Renal cortex interstitium (tissue), 15 donors: ENCODE measurements at places on chromosomes 4 and X. TPM values are rescaled to one million over a fixed set of nuclear protein-coding genes. Genes with fewer than 3 reads are reported as not detected.

DNA sequence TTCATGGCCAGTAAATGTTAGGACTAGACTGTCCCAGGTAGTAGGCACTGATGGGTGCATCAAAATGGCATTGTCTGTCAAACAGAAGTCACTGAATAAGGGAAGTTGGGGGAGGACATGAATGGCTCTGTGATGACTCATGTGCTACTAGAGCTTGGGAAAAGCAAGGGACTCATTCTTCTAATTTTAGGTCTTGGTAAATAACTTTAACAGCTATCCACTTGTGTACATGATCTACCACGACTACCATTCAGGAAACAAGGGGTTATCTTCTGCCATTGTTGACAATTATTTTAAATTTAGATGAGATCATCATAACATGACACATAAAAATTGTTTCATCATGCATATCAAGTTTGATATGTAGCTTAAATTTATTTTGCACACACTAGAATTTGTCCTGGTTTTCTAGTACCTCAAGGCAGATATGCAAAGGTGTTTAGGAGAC, 6.3 kb downstream of the AREG start:
- no peak for DNase-seq

- DNase-seq = no peak
Observed at GRCh38 chr4:152862608-152863007, 73.5 kb upstream of the FHDC1 start.

GRCh38 chr4:180808862-180809261, 1434.3 kb upstream of the TENM3 start:
- no peak for DNase-seq

GRCh38 chrX:115364670-115365069, 75.2 kb downstream of the LUZP4 start:
- no peak for DNase-seq

GRCh38 chr4:74166818-74167217, 8.9 kb downstream of the MTHFD2L start:
- DNase-seq = no peak

DNA sequence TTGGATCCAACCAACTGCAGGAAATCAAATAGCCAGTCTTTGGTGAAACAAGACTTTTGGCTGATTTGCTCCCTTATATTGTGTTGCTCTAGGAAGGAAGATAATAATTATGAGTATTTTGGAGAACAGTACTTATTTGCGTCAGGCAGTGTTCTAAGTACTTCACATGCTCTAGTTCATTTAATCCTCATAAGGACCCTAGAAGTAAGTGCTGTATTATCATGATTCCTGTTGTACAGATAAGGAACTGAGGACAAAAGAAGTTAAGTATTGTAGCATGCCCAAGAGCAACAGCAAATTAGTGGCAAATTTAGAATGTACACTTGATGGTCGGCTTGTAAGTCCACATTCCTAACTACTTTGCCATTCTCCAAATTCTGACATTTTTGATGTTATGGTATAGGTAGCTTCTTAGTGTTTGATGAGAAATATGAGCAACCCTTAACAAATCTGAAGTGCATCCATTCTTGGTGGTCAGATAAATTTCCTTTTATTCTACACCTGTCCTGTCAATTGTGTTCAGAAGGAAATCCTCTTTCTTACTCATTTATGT, 72.0 kb downstream of the SPRY1 start:
- DNase-seq = no peak

GRCh38 chrX:46180258-46180687, 364.9 kb downstream of the ZNF674 start:
- peak; percentile 14 for DNase-seq

DNA sequence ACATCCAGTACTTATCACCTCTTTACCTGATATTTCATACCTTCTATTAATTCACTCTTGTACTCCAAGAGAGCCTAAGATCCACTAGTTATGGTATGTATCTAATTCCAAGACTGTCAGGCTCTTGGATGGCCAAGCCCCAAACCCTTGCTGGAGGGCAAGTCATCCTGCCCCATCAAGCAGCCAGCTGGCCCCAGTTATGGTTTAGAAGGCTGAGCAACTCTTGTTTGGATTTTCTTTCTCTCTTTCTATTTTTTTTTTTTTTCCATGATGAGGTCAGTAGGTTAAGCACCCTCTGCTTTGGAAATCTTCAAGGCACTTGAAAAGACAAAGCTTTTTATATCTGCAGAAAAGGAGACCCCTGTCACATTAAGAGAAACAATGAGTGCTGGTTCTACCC, 10.9 kb upstream of the FGF16 start:
- no peak for DNase-seq

DNA sequence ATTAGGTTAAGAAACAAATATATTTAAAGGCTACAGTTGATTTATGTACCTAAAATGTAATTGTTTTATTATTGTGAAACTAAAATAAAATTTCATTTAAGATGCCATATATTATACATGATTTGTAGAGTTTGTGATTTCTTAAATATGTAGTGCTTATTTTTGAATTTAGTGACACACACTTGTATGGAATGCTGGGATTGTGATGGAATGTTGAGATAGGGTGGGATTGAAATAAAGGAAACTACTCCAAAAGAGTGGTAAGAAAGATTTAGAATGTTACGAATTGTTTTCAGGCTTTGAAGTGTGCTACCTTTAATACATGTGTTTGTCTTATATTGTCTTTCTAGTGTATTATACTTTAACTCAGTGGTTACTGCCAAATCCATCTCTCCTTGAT, 330.3 kb upstream of the PITX2 start:
- no peak for DNase-seq

DNA sequence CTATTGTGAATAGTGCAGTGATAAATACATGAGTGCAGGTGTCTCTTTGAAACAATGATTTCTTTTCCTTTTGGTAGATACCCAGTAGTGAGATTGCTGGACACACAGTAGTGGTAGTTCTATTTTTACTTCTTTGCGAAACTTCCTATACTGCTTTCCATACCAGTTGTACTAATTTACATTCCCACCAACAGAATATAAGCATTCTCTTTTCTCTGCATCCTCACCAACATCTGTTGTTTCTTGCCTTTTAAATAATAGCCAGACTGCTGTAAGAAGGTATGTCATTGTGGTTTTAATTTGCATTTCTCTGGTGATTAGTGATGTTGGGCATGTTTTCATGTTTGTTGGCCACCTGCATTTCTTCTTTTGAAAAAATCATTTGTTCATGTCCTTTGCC, 105.9 kb downstream of the COL4A6 start:
- DNase-seq = no peak

GRCh38 chrX:13837290-13837745, 20.4 kb upstream of the GPM6B start:
- no peak for DNase-seq

DNA sequence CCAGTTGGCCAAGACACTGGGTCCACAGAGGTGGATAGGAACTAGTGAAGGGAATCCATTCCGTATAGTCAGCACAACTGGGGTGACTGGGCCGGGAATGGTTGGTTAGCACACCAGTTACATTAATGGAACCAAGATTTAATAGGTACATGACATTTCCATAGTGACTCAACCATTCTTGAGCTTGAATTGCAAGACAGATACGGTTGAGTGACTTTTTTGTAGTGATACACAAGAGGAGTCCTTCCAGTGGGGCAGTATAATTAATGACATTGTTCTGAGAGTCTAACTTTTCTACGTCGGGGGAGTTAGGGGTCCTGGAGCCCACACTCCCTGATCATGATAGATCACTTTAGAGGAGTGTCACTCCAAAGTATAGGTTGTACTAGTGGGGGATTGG, 211.6 kb upstream of the CXCL13 start:
- no peak for DNase-seq

DNA sequence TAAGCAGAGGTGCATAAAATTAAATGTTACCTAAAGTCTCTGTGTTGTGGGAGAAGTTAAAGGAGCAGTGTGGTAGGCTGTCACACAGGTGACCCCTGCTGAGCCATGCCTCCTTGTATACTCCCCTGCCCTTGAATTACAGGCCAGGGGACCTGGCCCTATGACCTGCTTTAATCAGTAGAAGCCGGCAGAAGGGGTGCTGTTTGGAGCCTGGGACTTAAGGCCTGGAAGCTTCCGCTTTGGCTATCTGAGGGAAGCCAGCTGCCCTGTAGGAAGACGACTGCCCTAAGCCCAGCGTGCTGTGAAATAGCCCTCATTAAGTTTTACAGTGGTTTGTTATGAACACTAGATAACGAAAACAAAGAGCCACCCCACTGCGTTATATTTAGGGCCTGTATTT, 34.1 kb downstream of the SPINK2 start:
- DNase-seq = peak; percentile 48

- DNase-seq = no peak
Observed at GRCh38 chr4:9904976-9905587, 116.2 kb downstream of the SLC2A9 start.

ADGRL3 gene
- 27.8 TPM for polyA plus RNA-seq

DNA sequence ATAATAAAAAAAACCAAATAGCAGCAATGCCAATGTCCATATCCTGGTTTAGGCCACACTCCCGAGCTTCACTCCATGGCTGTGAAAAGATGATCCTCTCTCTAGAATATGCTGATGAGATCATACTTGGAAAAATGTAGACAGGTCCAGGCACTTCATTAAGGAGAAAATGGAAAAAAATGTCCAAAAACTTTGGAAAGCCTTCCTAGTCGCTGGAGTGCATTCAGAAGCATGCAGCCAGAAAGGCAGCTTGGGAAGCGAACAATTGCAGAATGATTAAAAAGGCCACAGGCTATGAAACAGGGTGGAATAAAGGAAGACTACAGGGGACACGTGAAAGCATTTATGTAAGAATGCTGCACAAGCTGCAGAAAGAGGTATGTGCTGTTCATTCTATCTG, 165.6 kb upstream of the HCCS start:
- DNase-seq = no peak

GRCh38 chrX:119648421-119648775, 42.2 kb upstream of the NKRF start:
- DNase-seq = no peak

GRCh38 chr4:139535871-139536234, 20.2 kb downstream of the SETD7 start:
- no peak for DNase-seq

PRR32 gene
- not detected for polyA plus RNA-seq

DNA sequence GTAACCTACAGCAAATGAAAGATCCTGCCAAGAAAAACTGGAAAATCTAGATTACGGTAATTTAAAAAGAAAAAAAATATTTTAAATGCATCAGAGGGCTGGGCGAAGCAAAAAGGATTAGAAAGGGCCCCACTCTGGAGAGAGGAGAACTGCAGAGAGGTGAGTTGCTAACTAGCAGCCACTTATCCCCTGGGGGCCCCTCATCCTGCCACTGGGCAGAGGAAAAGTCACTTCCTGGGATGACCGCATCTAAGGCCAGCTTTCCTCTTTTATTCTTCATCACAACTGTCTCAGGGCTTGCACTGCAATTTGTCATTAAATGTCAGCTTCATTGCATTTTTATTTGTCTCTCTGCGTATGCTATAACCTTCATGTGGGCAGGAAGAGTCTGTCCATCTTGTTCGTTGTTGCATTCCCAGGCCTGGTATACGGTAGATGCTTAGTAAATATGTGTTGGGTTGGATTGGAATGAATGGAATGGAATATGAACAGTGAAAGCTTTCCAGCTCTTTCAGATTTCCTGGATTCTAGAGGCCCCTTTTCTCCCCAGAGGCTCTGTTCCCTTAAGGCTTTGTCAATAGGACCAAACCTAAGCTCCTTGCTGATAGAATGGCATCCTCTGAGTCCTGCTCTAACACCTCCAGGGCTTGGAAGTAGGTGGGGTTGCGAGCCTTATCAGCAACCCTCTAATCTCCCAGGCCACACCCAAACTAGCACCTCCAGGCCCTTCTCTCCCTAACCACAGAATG, 58.9 kb downstream of the TLR10 start:
- no peak for DNase-seq

GRCh38 chr4:75056277-75056676, 123.4 kb downstream of the PARM1 start:
- no peak for DNase-seq

DNA sequence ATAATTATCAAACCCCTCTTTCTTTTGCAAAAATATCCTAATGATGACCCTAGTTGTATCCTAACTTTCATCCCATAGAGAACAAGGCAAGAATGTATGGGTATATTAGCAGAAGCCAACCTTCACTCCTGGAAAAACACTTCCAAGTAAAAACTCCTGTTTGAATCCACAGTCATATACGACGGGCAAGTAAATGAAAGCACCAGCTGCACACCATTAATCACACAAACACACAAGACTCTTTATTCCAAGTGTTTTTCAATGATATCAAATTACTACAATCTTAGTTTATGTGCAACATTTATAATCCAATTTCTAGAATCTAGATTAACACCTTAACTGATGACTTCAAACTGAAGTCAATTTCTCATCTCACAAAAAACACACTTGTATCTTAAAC, 22.9 kb downstream of the ACSL4 start:
- DNase-seq = no peak

CTAG2 gene
- polyA plus RNA-seq = not detected

S100P gene
- polyA plus RNA-seq = 7.3 TPM

PDGFRA gene
- 149 TPM for polyA plus RNA-seq

DNA sequence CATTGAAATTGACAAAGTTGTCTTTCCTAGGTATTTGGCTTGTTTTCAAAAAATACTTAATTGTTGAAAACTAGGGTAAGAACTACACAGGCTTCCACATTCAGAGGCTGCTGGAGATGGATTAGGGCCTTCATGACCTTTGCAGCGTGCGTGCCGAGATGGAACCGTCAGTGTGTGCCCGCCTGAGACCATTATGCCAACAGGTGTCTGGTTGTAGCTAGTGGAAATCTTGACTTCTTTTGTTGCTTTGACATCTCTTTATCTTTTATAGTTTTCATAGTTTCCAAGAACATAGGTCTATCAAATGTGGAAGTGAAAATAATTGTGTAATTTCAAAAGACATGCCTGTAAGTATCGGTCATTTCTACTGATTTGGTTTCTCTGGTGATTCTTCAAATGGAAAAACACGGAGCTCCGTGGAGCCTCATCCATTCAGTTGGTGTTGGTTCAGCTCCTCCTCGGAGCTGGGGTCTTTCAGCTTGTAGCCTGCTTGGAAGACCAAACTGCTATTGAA, 38.9 kb upstream of the CLCN4 start:
- no peak for DNase-seq

DNA sequence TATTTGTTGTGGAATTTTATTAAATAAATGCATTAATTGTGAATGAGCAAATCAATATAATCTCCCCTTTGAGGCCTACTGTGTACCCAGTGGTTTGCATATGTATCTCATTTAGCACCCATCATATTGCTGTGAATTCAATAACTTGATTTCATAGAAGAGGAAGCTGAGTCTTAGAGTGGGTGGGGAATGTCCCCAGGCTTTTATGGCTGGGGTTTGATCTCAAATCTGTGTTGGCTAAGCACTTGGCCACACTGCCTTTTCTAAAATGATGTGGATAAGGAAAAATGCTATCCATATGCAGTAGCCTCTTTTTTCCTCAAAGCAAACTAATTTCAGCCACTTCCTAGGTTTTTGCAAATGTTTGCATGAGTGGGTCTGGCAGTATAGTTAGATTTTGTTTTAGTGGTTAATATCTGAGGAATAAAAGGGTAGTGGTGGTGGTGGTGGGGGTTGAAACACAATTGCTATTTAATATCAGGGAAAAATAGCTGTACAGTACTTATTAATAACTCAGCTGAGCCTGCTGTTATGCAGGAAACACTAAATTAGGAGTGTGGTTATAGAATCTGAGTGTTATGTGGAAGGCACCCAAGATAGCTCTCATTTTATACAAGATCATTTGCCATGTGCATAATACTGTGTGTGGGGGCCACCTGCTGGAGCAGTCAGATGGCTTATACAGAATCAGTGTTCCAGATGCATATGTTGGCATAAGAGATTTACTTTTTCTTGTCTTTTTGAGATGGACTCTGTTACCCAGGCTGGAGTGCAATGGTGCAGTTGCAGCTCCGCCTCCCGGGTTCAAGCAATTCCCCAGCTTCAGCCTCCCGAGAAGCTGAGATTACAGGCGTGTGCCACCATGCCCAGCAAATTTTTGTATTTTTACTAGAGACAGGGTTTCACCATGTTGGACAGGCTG, 108.0 kb downstream of the TMEM131L start:
- DNase-seq = peak; percentile 41
